ENCODE measurements at places on chromosomes 6 and 20.
A peak's percentile ranks its signal among the peaks of the same experiment; 100 is the strongest.

GRCh38 chr6:53627391-53628218 lies 38.0 kb downstream of the KLHL31 start:
- no peak for DNase-seq

DNA sequence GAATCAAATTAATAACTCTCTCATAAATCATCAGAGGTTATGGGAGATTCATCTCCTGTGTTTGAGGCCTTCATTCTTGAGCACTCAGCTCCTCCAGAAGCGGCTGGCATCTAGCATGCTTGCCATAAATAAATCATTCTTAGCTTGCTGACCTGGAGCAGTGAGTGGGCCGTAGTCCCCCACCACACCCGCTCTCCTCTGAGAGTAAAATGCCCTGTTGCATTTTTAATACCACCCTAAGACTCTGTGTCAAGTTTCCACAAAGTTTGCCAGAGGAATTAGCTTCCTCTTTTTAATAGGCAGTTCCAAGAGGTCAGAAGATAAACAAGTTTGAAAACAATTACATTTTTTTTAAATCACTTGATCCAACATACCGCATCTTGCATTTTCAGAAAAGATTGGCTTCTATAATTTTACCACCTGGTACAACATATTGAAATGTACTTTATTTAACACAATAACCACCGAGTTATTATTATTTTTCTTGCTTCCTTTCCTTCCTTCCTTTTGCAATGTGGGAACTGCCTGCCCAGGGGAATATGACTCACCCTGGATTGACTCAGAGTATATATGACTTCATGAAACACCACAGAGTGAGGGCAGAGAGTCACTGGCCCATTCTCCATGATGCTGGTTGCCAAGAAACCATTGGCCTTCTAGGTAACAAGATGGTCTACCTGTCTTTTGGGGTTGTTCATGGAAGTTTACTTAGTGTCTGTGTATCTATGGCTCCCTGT lies 29.4 kb upstream of the CLIC5 start:
- DNase-seq: peak; percentile 5

- no peak for DNase-seq
Observed at GRCh38 chr6:169208011-169208410, 45.6 kb downstream of the THBS2 start.

GRCh38 chr6:22451962-22452361 lies 117.4 kb upstream of the HDGFL1 start:
- DNase-seq: no peak

- no peak for DNase-seq
Observed at GRCh38 chr6:35605600-35605999, 83.1 kb downstream of the FKBP5 start.

GRCh38 chr20:45813006-45813340 lies 529 bp downstream of the UBE2C start:
- DNase-seq: no peak

DNA sequence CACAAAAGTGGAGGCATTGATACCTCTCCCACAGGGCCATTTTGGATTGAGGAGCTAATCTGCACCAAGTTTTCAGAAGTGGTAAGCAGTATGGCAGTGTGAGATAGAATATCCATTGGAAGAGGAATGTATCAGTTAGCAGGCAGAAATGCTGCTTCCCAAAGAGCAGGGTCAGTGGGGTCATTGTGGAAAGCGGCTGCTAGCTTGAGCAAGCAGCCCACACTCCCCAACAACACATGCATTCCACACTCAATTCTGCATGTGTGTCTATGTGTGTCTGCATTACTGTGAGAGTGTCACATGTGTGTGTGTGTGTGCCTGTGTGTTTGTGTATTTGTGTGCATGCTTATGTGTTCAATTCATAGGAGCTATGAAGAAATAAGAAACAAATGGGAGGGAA lies 190.9 kb upstream of the FOXA2 start:
- DNase-seq: no peak

DNA sequence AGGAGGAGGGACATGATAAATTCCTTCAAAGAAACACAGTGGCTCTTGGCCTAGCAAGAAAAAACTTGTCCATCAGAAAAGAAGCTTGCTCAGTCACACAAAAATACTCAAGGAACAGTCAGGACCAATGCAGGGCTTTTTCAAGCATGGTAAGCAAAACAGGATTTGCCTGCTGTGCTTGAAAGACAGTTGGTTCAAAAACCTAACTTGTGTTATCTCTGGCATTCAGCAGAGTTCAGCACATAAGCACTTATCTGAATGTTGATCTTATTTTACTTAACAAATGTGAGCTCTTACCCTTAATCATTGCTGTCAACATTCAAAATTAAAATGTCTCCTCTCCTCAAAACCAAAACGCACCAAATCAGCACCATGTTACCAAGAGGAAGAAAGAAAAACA lies 38.3 kb downstream of the ATG5 start:
- DNase-seq: no peak

DNA sequence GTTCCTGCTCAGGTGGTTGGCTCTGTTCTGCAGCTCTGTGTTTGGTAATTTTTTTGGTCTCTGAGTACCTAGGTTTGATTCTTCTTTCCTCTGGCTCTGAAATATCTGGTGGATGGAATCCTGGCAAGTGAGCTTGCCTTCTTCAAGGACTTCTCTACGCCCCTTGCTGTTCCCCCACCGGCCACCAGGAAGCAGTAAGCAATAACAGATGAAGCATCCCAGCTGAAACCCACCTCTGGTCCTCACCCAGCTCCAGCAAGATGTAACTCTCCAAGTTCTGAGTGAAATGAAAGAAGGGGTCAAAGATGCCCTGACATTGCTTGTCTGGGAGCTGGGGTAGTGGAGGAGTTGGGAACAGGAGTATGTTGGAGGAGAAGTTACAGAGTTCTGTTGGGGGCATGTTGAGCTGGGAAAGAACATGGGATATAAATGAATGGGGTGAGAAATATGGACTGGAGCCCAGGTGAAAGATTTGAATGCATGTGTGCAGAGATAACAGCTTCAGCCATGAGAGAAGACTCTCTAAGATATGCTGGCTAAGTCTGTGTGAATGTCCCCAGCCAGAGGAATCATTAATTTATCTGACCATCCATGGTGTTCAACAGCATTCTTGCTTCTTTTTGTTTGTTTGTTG lies 51.3 kb upstream of the GLP1R start:
- DNase-seq: peak; percentile 18

- DNase-seq: no peak
Observed at GRCh38 chr6:107729098-107729497, 95.0 kb downstream of the SCML4 start.

DNA sequence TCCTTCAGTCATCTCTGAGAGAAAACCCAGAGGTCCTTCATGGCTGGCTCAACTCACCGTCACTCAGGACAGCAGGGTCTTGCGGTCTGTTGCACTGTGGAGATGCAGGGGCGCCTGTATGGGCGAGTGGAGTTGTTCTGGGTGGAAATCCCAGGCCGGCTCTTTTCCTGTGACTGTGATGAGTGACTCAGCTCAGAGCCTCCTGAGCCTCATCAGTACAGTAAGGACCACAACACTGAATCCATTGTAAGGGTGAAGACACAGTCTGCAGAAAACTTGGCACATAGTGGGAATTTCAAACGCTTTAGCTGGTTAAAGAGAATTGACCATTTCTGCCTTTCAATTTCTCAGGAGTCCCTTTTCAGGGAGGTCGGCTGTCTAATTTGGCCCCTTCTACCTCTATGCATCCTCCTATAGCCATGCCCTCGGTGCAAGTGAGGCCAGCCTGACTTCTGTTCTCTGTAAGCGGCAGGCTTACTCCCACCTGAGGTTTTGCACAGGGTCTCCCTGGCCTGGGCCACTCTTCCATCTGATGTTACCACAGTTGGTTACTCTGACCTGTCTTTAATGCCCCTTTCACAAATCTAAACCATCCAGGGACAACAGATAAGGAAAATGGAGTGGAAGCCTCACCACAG lies 35.5 kb upstream of the TBXT start:
- no peak for DNase-seq

GRCh38 chr20:2164966-2165365 lies 63.3 kb downstream of the STK35 start:
- no peak for DNase-seq

GRCh38 chr6:132131351-132131750 lies 180.2 kb upstream of the CCN2 start:
- no peak for DNase-seq

DNA sequence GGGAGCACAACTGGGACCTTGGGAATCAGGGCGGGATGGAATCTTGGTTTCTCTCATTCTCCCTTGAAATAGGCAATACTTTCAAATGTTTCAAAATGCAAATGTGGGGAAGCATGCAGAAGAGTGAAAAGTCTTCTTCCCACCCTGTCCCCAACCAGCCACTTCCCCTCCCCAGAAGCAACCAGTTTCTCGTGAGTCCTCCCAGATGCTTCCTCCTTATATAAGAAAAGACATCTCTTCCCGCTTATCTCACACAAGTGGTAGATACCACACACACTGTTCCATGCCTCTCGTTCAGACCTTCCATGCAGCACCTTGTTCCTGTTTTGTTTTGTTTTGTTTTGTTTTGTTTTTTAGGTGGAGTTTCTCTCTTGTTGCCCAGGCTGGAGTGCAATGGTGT lies 25.1 kb downstream of the HCK start:
- DNase-seq: no peak

DNA sequence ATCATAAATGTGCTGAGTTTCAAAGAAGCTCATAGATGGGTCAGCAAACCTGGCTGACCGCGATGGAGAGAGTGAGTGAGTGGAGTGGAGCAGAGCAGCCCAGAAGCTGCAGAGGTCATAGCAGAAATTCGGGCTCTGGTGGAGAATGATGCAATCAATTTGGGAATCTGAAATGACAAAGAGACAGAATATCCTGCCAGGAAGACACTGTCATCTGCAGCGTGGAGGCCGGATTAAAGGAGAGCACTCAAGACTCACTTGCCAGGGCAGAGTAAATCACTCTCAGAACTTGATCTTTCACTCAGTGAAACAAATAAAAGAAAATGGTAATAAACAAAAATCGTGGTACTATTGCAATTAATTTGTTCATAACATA lies 109.6 kb upstream of the RREB1 start:
- DNase-seq: no peak

GRCh38 chr6:17842014-17842776 lies 135.5 kb upstream of the NUP153 start:
- no peak for DNase-seq

DNA sequence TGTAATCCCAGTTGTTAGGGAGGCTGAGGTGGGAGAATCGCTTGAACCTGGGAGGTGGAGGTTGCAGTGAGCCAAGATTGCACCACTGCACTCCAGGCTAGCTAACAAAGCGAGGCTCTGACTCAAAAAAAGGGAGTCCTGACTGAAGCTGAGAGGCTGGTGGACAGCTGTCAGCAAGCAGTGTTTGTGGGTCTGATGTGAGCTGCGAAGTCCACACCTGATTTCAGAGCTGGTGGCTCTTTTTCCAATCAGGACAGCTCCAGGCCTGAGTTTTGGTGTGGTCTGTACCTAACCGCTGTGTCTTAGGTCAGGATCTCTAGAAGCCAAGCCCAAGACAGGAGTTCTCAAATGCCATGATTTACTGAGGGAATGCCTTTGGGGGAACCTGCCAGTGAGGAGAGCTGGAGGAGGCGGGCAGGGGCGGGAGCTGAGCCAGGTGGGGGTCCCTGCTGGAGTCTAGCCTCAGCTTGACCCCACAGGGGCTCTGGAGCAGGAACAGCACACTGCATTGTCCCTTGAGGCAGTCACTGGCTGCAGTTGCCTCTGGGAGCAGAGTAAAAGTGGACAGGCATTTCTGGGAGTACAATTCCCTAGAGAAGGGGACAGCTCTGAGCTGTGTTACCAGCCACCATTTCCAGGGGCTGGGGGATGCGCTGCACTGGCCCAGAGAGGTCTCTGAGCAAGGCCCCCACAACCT lies 5.0 kb downstream of the GFRA4 start:
- no peak for DNase-seq

DNA sequence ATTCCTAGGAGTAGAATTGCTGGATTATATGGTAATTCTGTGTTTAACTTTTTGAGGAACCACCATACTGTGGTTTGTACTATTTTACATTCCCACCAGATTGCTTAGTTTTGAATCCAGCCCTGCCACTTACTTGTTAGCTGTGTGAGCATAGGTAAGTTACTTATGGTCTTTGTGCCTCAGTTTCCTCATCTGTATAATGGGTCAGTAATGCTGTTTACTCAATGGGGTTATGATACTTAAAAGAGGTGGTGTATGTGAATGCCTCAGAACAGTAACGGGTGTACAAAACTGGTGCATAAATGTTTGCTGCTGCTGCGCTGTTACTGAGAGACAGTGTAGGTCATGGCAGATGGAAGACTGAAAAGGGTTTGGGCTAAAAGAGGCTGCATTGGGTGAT lies 239.3 kb downstream of the NRN1 start:
- no peak for DNase-seq

- DNase-seq: peak; percentile 87
Observed at GRCh38 chr6:2848851-2849250, 7.2 kb upstream of the SERPINB1 start.

DNA sequence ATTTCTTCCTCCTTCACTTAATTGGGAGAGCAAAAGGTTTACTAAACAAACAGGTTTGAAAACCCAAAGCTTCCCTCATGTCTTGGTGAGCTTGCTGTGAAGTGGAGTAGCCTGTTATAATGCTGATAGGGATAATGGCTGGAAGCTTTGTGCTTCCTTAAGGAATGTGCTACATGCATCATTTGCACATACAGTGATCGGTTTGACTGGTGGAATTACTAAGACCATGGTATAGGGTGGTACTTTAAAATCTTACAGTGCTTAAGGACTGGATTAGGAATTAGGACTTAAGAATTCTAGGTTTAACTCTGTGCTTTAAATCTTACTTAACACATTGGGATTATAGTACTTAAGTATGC lies 75.7 kb downstream of the ARID1B start:
- no peak for DNase-seq

DNA sequence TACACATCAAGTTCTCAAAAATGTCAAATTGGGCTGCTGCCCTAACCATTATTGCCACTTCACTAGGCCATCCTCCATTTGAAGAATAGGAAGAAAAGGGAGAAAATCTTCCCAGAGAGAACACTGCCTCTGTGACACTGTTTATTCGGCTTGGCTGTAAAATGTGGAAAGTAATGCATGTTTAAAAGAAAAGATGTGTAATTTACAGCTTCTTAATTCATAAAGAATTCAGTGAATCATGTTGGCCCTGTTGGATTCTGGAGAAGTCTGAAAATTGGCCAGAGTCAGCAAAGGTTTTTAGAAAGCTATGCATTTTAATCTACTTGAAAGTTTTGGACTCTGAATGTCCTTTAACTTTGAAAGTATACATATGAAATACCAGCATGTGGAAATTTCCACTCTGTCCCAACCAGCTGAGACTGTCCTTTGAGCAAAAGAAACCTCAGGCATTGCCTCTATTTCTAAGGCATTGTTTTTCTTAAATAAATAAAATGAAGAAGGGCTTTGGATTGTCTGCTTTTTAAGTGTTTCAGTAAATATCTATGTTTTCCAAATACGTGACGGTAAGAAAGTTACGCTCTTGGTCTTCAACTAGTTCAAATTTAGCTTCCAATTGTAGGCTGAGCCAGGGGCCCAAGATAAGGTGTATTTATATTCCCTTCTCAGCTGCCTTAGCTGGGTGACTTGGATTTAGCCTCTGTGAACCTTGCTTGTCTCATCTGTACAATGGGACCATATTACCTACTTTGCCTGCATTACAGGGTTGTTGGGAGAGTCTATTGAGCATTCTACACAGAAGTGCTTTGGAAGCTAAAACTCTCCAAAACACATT lies 222.2 kb downstream of the UST start:
- DNase-seq: no peak
